NCI-H524 (cell line): ENCODE measurements at places on chromosomes 2 and 18.
A peak's percentile ranks its signal among the peaks of the same experiment; 100 is the strongest.

DNA sequence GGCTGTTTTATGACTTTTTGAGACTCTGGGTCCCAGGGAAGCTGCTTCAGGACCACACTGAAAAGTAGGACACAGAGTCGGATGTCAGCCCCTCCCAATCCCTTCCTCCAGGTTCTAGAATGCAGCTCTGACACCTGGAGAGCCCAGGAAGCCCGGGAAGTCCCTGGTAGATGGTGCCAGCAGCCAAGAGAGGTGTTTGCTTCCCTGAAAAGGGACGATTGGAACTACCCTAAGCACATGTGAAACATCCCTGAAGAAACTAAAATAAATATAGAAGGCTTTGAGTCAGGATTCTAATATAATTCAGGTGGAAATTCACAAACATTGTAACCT lies 163.2 kb upstream of the CYRIA start:
- DNase-seq: no peak

- DNase-seq: no peak
These were observed 4.9 kb downstream of the ERFE start for GRCh38 chr2:238163481-238164198.

DNA sequence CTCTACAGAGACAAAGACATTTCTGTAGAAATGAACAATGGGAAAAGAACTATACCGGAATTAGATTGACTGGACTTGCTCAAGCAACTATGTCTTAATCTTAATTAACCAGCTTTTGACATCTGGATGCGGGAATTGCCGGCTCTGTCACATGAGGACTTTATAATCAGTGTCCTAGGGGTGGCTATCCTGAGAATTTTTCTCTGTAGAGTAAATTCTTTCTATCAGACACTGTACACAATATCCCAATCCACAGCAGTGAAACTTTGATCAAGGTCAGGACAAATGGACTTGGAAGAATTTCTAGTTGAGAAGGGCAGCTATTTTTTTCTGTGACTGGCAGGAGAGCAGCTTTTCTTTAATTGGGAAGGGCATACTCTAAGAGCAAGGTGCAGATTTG lies 322.1 kb downstream of the HRH4 start:
- DNase-seq: no peak

- DNase-seq: no peak
These were observed 92.6 kb upstream of the MGAT4A start for GRCh38 chr2:98823196-98824170.

DNA sequence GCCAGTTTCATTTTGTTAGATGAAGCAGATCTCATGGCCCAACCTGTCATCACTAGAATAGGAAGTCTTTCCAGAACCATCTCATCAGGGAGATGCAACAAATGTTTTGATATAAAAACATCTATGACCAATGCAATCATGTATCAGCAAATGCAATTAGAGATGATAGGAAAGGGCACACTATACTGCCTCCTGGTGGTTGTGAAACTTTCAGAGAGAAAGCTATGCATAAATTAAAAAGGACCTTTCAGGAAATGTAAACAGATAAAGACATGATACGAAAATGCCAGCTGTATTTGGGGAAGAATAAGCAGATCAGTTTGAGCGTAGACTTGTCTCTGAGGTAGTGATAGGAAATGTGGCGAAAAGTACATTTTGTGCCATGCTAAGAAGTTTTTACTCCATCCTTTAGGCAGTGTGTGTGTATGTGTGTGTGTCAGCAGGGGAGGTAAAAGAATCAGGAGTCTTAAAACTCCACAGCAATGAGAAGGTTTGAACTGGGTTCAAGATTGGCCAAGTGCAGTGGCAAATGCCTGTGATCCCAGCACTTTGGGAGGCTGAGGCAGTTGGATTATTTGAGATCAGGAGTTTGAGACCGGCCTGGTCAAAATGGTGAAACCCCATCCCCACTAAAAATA lies 479.3 kb downstream of the CPS1 start:
- DNase-seq: peak; percentile 23

DNA sequence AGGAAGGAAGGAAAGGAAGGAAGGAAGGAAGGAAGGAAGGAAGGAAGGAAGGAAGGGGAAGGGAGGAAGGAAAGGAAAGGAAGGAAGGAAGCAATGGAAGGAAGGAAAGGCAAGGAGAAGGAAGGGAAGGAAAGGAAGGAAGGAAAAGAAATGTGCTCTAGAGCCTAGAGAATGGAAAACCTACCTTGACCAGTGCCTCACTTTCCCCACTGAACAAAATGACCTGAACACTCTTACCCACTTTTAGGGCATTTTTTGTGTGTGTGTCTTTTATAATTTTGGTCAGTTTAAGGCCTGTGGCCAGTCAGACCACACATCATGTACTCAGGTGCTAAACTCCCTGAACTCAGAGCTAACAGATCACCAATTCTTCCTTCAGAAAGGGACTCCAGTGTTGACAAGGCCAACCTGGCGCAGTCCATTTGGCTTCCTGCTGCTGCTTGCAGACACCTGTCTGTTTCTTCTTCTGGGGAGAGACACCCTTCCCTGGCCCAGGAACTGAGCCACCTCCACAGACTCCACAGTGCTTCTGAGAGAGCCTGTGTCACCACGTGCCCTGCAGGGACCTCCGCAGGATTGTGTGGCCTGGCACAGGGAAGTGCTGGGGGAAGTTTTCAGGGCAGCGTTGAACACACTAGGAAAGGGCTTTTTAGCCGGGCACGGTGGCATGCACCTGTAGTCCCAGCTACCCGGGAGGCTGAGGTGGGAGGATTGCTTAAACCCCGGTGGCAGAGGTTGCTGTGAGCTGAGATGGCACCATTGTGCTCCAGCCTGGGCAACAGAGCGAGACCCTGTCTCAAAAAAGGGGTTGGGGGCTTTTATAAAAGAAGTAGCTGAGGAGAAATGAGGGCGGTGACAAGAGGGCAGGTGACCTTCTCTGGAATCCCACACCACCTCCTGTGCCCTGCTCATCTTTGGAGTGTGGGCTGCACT lies 57.2 kb downstream of the DDX1 start:
- DNase-seq: no peak

GRCh38 chr2:160022162-160022561 lies 40.3 kb downstream of the PLA2R1 start:
- no peak for DNase-seq

DNA sequence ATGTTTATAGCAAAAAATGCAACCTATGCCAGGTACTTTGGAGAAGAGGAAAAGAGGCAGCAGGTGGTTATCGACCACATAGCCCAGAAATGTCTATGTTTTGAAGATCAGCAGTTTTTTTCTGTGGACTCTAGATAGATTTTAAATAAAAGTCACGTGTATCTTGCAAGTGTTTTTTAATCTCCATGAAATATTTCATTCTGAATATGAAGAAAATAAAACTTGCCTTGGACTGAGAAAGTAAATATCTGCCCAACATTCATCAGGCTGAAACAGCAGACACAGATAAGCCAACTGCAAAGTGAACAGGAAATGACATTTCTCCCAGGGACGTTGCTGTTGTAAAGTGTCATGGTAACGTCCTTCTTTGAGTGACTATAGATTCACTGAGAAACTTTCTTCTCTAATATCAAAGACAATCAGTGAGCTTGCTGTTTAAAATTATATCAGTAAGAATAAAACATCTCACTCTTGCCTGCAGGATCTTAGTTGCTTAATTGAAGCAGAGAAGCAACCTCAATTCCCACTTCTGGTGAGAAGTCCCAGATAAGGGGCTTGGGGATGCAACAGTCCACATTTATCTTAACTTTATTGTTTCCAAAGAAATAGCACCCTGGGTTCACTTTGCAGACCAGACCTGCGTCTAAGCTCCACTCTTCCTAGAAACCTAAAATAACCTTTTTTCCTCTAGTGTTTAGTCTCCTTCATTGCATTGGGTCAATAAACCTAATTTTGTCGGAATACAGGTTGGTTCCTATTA lies 6.3 kb downstream of the MYOM1 start:
- DNase-seq: no peak

DNA sequence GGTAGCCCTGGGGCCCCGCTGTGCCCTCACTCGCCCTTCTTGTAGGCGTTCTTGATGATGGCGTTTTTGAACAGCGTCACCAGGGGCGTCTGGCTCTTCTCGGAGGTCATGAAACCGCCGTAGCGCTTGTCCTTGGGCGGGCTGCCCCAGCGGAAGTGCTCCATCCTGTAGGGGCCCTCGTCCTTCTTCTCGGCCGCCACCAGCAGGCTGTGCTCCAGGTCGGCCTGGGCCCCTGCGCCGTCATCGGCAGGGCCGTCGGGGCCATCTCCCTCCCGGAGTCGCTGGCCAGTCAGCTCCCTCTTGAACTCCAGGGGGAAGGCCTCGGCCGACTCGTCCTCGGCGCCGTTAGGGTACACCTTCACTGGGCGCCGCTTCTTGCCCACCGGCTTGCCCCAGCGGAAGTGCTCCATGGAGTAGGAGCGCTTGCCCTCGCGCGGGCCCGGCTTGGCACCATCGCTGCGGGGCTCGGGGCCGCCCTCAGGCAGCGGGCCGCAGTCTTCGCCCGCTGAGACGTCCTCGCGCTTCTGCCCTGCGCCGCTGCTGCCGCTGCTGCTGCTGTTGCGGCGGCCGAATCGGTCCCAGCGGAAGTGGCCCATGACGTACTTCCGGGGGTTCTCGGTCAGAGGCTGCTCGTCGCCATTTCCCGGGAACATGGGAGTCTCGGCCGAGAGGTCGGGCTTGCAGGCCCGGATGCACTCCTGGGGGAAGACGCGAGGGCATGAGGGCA lies 7.2 kb downstream of the POMC start:
- DNase-seq: no peak

DNA sequence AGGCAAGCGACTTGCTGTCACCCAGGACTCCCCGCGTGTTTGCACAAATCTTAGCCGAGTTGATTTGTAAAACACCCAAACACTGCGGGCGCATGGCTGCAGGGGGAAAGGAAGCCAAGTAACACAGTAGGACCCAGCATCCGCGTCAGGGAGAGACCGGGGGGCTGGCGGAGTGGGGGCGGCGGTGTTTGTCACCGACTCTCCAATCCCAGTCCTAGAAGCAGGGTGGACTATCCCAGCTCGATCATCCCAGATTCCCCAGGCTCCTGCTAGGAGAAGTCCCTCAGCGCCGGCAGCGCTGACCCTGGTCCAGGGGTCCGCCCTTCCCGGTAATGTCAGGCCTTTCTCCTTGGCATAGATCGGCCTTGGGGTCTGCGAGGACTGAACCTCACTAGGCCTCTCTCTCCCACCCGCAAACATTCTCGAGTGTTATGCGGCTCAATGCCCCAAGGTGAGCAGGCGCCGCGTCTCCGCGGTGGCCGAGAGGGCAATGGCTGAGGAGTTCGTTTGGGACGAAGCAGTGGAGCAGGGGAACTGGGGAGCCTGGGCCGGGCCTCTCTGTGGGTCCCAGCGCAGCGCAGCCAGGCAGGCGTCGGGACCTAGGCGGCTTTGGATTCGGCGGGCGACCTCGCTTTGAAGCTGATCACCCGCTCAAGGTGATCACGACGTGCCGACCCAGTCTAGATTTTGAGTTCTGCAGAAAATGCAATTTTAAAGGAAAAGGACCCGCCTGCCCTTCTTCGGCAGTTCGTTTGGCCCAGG lies 1.5 kb upstream of the GDF7 start:
- DNase-seq: peak; percentile 36

GRCh38 chr2:46309052-46309953 lies 12.1 kb downstream of the EPAS1 start:
- DNase-seq: no peak

DNA sequence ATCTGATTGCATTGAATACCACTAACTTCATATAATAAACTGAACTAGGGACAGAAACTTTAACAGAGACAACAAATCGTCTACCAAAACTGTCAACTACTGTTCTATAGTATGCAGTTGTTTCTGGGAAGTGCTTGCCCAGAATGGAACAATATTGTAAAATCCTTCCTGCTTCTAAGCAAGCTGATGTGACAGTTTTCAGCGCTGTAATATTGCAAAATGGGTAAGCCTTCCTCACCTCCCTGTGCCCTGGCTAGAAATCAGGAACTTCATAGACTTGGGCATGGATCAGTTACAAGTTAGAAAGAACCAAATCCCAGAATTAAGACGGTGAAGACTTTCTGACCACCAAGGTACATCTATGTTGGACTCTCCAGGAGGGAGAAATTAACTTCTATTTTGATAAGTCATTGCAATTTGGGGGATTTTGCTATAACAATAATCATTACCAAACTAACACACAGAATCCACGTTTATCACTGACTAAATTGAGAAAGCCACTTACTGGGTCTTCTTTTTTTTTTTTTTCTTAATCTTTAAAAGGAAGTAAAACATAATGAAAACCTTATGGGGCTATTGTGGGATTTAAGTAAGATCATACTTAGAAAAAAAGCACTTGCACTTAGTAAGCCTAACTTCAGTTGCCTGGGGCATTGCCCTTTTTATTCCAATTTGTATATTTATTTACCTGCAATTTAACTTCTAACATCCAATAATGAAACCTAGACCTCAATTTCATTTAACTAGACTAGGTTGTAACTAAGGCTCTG lies 261.5 kb downstream of the TRIB2 start:
- DNase-seq: no peak

GRCh38 chr2:66772618-66773017 lies 337.7 kb downstream of the MEIS1 start:
- DNase-seq: no peak

DNA sequence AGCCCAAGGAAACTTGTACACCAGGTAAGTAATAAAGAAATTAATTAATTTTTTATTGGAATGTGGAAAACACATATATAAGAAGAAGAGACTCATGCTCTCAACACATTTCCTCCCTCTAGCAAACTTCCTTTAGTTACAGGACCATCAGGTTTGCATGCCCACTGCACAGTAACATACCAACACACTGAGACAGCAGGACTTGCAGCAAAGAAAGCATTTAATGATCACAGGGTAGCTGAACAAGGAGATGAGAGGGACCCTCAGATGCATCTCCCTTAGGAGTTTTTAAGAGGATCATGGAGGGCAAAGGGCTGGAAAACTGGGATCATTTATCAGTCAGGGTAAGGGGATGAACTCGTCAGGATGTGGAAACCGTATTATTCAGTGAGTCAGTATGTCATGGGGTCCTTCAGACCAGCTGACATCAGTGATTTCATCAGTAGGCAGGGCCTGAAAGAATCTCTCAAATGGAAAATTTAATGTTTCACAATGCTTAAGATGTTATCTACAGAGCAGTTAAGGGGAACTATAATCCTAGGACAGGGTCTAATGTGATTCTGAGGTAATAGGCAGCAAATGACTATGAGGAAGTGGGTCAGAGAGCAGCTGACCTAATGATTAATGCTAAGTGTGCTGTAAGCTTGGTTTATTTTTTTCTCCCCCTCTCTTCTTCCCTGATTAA lies 193.8 kb upstream of the RND3 start:
- no peak for DNase-seq

DNA sequence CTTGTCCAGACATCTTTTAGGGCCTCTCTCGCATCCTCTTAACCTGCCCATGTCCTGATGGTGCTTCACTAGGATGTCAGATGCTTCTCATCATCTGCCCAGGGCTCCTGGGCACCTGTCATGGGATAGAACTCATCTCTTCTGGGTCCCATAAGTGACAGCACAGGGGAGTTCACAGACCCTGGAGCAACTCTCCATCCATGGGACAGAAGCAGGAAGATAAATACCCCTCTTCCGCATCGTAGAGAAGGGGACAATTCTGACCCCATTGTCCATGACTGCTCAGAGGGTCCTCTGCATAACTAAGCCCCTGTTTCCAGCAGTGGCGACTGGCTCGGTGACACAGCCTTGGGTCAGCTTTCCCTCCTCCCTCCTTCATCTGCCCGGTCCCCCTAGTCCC lies 82.3 kb downstream of the TWIST2 start:
- DNase-seq: no peak

- DNase-seq: no peak
These were observed 48.1 kb upstream of the SLC39A10 start for GRCh38 chr2:195608768-195609454.
